Activated CD4-positive, alpha-beta T cell treated with anti-CD3 and anti-CD28 coated beads, Interleukin-2, amount 50 U/mL, for 1 hour (primary cell): ENCODE measurements at places on chromosomes 2 and 18.

DNA sequence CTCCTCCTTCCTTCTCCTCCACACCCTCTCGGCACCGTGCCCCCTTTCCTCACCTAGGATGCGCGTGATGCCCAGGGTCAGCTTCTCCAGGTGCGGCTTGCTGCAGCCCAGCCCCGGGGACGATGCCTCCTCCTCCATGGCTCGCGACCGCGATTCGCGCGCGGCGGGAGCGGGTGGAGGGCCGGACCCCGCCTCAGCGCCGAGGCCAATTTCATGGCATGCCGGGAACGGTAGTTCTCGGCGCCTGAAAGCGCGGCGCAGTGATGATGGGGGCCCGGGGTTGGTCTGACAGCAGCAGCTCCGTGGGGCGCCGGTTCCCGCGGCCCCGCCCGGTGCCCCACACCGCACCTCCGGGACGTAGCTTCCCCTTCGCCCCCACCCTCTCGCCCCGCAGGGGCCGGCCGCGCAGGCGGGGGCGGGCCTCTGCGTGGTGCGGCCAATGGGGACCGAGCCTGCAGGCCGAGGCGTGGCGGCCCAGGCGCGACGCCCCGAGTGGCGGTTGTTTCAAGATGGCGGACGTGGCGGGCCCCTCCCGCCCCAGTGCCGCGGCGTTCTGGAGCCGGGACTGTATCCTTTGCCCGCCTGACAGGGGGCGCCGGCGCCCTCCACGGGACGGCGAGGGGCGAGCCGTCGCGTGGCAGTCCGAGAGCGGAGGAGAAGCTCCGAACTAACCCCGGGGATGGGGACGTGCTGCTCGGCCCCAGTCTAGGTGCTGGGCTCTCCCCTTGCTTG, at the start of the genes KIAA1328 and TPGS2:
KIAA1328 (plus strand) TSS at position 498 of the 732 bp plus-strand sequence; CDS start at position 510, 12 bp downstream.
TPGS2 (minus strand) TSS at position 373 of the 732 bp plus-strand sequence; CDS start at position 138, 235 bp downstream.
- DNase-seq: peak; percentile 80

DNA sequence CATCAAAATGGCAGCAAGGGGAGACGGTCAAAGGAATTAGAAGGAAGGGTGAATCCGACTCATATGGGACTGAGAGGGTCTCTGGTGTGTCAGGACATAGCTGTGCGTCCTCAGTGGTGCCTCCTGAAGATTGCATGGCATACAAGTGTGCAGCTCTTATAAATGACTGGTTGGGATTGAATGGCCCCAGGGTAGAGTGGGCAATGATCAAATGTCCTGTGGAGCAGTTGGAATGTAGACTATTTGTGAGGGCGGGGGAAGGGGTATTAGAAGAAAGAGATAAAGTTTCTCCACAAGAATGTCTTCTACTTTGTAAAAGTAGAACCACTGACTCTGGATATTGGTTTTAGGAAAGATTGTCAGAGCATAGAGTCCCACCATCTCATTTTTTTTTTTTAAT, 24.6 kb downstream of the CTLA4 start:
- no peak for DNase-seq

DNA sequence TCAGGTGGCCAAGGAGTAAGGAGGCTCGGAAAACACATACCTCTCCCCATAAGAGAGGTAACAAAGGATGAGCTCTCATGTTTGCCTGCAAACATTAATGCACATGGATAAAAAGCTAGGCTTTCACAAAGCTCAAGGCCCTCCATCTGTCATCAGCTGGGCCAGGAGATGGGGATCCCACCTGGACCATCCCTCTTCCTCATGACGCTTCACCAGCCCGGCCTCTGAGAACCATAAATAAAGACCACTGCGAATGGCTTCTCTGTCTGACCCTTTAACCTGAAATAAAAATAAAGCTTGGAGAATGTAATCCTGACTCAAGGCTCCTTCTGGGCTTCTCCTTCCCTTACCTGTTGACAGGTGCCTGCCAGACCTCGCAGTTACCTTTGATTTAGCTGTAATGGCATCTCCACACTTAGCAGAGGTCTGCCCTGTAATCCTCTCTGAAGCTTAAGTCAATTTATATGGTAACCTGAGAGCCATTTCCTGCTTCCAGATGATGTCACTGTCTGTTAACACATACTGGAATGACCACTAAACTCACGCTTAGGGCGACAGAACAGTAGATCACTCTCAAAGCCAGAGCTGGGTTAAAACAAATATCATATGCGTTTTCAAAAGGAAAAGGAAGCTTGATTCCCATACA, 29.3 kb upstream of the FOXI3 start:
- no peak for DNase-seq

- no peak for DNase-seq
Measured at GRCh38 chr2:216583147-216583546, 50.1 kb upstream of the IGFBP2 start.

DNA sequence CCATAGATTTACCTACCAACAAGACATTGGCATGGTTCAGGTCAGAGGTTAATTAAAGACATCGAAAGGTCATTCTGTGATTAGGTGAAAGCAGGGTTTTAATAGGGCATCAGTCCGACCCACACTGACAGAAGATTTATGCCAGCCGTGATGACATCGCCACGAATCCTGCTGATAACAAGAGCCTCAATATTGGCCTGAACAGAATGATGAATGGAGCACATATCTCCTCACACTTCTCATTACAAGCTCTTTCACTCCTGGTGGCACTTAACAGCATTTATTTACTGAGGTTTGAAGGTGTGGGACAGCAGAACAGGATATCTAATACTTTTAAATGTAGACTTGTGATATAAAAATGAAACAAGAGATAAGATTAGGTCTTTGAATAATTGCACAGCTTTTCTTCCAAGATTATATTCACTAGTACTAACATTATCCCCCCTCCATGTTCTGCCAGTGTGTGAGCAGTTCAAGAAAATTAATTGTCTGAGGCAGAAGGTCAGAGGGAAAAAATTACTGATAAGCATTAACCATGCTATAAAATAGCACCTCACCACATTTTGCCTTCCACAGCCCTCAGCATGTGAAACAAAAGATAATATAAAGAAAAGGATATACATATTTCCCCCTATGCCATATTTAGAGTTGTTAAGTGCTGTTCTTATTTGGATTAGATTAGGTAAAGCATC, 23.1 kb upstream of the INSIG2 start:
- DNase-seq: no peak

- DNase-seq: no peak
Measured at GRCh38 chr2:224930990-224931389, 111.3 kb downstream of the DOCK10 start.

- DNase-seq: peak; percentile 40
Measured at GRCh38 chr2:27123302-27124150, at the start of gene ABHD1. ABHD1 (plus strand) TSS chr2:27123815; CDS start chr2:27123949, 134 bp downstream.

- DNase-seq: peak; percentile 30
Measured at GRCh38 chr2:28567061-28567471, 71.2 kb downstream of the PLB1 start.

DNA sequence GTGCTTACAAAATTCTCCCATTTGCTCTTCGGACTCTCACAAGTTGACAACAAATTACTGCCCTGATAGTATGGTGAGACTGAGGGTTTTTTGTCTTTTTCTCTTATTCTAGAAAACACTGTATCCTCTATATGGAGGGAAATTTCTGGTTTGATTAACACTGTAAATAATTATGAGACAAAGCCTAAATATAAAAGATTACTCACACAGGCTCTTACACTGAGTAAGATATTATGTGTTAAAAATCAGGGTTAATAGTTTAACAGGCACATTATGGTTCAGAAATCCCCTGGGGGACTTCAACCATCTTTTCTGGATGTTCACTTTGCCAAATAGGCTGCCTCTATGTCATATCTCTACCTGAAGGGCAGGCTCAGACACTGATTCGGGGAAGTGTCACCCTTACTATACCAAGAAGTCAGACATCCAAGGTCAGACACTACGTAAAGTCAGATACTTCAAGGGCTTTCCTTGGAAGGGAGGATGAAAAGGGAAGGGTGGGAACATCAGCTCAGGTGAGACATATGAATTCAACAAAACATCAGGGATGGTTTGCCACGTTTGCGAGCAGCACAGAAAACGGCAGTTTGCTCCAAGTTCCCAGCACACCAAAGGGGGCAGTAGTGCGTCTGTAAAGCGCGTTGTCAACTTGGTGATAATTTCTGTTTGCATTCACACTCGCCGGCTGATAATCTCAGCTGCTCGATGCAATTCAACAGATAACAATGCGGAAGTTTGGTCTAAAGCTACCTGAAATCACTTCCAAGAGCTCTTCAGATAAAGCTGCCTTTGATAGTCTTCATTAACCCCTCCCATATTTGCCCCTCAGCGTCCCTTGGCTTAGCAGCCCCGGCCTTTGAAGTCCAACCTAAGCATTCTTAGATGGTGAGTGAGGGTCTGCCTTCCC, 972 bp upstream of the RASGRP3 start:
- DNase-seq: peak; percentile 81
